ENCODE measurements at places on chromosomes 13 and 19.

DNA sequence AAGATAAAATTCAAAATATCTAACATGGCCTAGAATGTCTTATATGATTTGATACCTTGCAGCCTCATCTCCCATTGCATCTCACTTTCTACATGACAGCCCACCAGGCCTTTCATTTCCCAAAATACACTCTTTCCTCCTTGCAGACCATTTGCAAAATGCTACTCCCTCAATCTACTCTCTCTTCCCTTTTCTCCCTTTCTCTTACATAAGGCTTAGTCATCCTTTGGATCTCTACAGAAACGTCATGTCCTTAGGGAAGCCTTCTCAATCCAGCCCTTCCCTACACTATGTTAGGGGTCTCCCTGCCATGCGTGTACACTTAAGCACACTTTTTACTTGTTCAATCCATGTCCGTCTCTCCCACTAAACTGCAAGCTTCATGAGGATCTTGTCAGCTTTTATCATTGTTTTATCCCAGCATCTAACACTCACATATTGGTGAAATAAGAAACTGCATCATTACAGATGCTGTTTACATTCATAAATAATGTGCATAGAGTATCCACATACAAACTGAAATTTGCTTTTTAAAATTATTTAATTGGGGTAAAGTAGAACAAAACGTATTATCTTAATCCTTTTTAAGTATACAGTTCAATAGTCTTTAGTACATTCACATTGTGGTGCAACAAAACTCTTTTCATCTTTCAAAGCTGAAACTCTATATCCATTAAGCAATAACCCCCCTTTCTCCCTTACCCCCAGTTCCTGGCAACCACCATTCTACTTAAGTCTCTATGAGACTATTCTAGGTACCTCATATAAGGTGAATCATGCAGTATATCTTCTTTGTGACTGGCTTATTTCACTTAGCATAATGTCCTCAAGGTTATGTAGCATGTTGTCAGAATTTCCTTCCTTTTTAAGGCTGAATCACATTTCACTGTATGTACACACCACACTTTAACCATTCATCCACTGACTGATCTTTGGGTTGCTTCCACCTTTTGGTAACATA is 11.5 kb upstream of the WBP4 start:
- DNase-seq, result no peak

GRCh38 chr13:113903912-113904311 is 40.0 kb upstream of the GAS6 start:
- no peak for DNase-seq

DNA sequence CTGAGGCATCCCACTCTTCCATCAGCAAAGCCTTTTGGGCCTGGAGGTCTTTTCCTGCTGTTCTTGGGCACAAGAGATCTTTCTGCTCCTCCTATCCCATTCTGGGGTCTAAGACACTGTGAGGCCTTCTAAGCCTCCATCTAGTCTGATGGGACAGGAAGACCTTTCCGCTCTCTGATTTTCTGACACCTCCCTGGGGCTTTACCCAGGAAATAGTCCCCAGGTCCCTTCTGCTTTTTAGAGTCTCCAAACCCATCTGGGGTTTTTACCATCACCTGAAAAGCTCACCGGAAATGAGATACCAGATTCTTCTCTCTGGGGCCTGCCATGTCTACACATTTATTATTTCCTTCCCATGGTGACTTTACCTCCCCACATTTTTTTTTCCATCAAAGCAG is 21.1 kb downstream of the CLEC17A start:
- DNase-seq, result no peak

DNA sequence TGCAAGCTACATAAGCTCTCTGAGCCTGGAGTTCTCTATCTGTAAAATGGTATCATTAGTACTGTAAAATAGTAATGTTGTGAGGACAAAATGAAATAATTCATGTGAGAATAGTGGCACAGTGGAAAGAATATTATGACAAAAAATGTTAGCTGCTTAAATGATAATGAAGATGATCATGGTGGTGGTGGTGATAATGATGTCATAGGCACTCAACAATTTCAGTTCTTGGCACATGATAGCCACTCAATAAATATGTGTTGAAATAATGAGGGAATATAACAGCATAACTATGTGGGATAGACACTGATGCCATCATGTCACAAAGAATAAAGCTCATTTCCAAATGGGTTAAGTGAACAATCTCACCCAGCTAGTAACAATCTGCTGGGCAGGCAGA is 736.3 kb downstream of the EFNB2 start:
- no peak for DNase-seq

DNA sequence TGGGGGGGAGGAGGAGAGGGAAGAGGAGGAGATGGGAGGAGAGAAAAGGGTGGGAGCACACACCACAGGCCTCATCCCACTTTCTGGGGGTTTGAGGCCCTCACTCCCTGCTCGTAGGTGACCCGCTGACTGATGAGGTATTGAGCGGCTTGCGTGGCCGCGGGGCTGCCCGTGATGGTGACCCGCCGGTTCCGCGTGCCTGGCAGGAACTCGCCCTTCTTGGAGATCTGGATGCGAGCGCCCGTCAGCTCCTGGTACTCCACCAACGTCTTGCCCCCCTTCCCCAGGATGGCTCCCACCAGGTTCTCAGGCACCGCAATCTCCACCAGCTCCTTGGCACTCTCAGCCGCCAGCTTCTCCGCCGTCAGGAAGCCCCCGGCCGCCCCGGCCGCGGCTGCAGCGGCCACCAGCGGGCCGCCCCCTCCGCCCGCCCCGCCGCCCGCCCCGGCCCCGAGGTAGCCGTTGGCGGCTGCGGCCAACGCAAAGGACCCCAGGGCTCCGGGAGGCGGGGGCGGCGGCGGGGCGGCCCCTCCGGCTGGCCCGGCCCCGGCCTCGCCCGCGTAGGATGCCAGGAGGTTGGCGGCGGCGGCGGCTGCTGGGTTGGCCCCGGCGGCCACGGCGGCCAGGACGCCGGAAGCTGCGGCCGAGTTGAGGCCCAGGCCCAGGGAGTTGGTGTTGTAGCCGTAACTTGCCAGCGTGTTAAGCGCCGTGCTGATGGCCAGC is 25.4 kb upstream of the NANOS2 start:
- no peak for DNase-seq

DNA sequence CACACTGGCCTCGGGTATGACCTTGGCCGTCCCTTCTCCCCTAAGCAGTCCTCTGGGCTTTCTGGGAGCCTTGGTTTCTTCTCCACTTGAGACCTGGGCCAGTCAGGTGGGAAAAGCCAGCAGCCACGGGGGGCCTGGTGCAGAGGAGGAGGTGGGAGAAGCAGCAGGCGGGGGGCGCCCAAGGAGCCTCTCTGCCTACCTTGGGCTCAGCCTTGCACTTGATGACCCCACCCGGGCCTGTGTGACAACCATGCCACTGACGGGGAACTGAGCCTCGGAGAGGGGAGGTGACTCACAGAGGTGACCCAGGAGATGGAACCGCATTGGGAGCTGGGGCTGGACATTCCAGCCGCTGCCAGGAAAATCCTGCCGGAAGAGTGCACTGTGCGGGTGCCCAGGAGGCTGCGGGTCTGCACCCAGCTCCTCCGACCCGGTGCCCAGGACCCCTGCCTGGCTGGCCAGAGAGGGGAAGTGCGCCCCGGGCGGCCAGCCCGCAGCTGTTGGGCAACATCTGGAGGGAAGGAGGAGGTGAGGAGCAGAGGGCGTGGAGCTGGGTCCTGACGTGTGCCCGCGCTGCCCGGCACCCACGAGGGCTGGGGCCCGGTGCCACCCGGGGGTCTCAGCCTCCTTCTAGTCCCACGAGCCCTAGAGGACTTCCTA is 23.4 kb upstream of the SLC7A10 start:
- DNase-seq, result no peak

DNA sequence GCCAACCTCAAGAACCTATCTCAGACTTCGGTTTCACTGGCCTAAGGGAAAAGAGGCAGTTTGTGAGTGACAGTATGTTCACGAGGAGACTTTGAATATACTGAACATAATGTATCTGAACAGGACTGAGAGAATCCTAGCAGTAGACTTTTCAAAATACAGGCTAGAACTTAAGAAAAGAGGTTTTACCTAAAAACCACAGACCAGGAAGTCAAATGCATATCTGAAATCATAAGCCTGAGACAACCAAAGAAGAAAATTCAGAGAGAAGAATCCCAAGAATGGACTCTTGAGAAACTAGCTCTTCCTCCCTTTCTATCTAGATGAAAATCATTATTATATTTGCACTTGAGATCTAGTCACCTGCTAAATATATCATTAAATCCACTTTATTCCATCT is 17.6 kb downstream of the MYCBP2 start:
- no peak for DNase-seq

- DNase-seq, result peak; percentile 71
These were observed 27.5 kb upstream of the KATNAL1 start for GRCh38 chr13:30334663-30335386.

GRCh38 chr13:30869491-30869890 is 36.6 kb upstream of the MEDAG start:
- DNase-seq, result no peak

Measured in pons (tissue), 1 donor.